Thoracic aorta (tissue), 2 donors: ENCODE measurements at places on chromosomes 13 and 19.
A peak's percentile ranks its signal among the peaks of the same experiment; 100 is the strongest.

DNA sequence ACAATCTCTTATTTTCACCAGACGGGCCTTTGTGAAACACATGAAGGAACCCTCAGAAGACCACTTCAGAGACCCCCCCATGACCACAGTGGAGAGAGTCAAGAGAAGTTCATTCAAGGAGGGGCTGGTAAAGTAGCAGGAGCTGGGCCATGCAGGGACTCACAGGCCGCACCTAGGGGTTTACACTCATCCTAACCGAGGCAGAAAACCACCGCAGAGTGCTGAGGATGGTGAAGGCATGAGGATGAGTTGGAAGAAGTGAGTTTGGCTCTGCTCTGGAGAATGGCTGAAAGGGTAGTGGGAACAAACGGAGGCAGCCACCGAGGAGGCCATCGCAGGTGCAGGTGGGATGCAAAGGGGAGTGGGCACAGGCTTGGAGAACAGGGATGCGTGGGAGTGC, 1046.9 kb downstream of the UQCRFS1 start:
- no peaks in the 10 kb centered on the region for H3K4me1 ChIP-seq
- H3K27ac ChIP-seq, result no peak overlapping the region
- H3K27me3 ChIP-seq, result no peaks in the 10 kb centered on the region
- H3K4me3 ChIP-seq, result no peak overlapping the region
- DNase-seq, result no peak

DNA sequence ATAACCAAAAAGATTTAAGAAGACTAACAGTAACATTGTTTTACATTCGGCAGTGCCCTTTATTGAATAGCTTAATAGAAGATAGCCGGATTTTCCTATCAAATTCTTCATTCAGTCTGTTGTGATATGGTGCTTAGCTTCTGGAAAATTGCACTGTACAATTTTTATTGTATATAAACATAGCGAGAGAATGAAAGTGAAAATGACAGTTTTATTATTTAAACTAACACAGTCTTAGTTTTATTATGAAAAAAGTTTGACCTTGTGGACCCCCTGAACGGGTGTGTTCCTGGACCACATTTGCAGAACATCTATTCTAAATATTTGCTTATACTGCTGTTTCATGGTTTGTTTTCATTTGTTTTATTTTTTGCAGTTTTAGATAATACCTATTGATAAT, 8.6 kb downstream of the ITM2B start:
- H3K36me3 ChIP-seq, result no peaks in the 10 kb centered on the region
- no peak overlapping the region for H3K4me3 ChIP-seq
- no peaks in the 10 kb centered on the region for H3K27me3 ChIP-seq
- H3K4me1 ChIP-seq, result peaks cover 61% of the 10 kb centered on the region
- H3K27ac ChIP-seq, result no peak overlapping the region

DNA sequence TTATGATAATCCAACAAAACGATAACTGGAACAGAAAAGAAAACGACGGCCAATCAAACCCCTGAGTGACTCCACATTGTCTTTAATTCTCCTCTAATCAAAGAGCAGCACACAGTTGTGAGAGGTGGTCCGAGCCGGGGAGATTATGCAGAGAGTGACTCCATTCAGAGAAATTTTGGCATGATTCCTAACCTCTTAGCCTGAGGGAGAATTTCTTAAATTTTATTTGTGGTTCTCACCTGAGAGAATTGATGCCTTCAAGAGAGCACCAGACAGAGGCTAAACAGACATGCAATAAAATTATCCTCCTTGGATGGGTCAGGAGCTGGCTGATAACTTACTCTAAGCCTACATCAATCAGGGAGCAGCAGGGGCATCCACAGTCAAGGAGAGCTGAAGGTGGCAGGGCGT, 310.0 kb upstream of the KLF12 start:
- no peak for DNase-seq
- no peak overlapping the region for H3K27ac ChIP-seq
- no peak overlapping the region for H3K4me3 ChIP-seq
- H3K36me3 ChIP-seq, result no peaks in the 10 kb centered on the region
- no peaks in the 10 kb centered on the region for H3K27me3 ChIP-seq

- H3K4me1 ChIP-seq, result no peaks in the 10 kb centered on the region
- no peak for DNase-seq
- no peak overlapping the region for H3K4me3 ChIP-seq
- no peaks in the 10 kb centered on the region for H3K27me3 ChIP-seq
- no peaks in the 10 kb centered on the region for H3K36me3 ChIP-seq
Measured at GRCh38 chr19:33831825-33832224, 35.2 kb downstream of the KCTD15 start.

DNA sequence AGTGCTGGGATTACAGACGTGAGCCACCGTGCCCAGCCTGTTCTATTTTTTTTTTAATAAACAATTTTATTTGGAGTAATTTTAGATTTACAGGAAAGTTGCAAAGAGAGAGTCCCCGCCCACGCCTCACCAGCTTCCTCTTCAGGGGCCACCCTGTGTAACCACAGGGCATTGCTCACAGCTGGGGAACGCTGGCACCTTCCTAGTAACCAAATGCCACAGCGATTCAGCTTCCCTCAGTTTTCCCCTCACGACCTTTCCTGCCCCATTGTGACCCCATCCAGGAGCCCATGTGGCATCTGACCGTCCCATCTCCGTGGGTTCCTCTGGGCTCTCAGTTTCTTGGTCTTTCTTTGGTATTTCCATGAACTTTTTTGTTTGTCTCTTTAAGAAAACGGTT, 83.9 kb downstream of the GNG7 start:
- H3K4me3 ChIP-seq, result no peak overlapping the region
- peak overlapping the region; percentile 45 for H3K27ac ChIP-seq
- DNase-seq, result no peak
- H3K4me1 ChIP-seq, result no peaks in the 10 kb centered on the region

- no peak overlapping the region for H3K4me3 ChIP-seq
- no peaks in the 10 kb centered on the region for H3K4me1 ChIP-seq
- no peaks in the 10 kb centered on the region for H3K36me3 ChIP-seq
- no peak overlapping the region for H3K27ac ChIP-seq
Measured at GRCh38 chr13:53494406-53494805, 465.8 kb downstream of the OLFM4 start.

GRCh38 chr13:51475727-51476501, 23.1 kb upstream of the INTS6 start:
- DNase-seq, result no peak
- no peaks in the 10 kb centered on the region for H3K36me3 ChIP-seq
- H3K27ac ChIP-seq, result no peak overlapping the region
- no peak overlapping the region for H3K4me3 ChIP-seq
- H3K4me1 ChIP-seq, result no peaks in the 10 kb centered on the region

GRCh38 chr13:60112771-60113170, 51.0 kb downstream of the DIAPH3 start:
- H3K27ac ChIP-seq, result no peak overlapping the region
- DNase-seq, result no peak
- no peaks in the 10 kb centered on the region for H3K4me1 ChIP-seq

- no peak for DNase-seq
- H3K27me3 ChIP-seq, result no peaks in the 10 kb centered on the region
- H3K36me3 ChIP-seq, result peaks cover 5% of the 10 kb centered on the region
- peaks cover 18% of the 10 kb centered on the region for H3K4me1 ChIP-seq
Measured at GRCh38 chr19:12695514-12695913, 917 bp downstream of the FBXW9 start.

DNA sequence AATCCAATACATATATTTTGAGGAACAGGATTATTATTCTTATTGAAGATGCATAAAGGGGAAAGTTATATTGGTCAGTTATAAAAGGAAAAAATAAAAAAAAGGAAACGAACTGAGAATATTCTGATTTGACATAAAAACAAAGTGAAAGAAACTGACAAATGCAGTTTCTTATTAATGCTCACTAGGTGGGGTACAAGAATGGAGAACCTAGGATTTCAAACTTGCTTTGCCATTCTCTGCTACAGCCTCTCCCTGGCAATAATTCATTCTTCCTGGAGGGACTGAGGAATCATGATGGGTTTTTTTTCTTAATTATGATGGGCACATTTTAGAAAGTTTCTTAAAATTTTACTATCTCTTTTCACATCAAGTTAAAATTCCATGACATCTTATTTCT, 154.9 kb downstream of the PCDH9 start:
- H3K4me1 ChIP-seq, result peaks cover 6% of the 10 kb centered on the region
- no peaks in the 10 kb centered on the region for H3K27me3 ChIP-seq
- no peaks in the 10 kb centered on the region for H3K36me3 ChIP-seq
- no peak for DNase-seq
- no peak overlapping the region for H3K27ac ChIP-seq
- peak overlapping the region; percentile 27 for H3K4me3 ChIP-seq

GRCh38 chr19:48836089-48837017, at the start of gene HSD17B14:
Gene HSD17B14, minus strand, starts transcription at chr19:48836491. Its CDS starts 80 bp downstream, at chr19:48836411.
- DNase-seq, result no peak
- H3K36me3 ChIP-seq, result peaks cover 2% of the 10 kb centered on the region
- peak within 1 kb of the TSS; percentile 84 for H3K4me3 ChIP-seq
- H3K4me1 ChIP-seq, result peaks cover 8% of the 10 kb centered on the region
- H3K27ac ChIP-seq, result peak within 1 kb of the TSS; percentile 78
- no peaks in the 10 kb centered on the region for H3K27me3 ChIP-seq

DNA sequence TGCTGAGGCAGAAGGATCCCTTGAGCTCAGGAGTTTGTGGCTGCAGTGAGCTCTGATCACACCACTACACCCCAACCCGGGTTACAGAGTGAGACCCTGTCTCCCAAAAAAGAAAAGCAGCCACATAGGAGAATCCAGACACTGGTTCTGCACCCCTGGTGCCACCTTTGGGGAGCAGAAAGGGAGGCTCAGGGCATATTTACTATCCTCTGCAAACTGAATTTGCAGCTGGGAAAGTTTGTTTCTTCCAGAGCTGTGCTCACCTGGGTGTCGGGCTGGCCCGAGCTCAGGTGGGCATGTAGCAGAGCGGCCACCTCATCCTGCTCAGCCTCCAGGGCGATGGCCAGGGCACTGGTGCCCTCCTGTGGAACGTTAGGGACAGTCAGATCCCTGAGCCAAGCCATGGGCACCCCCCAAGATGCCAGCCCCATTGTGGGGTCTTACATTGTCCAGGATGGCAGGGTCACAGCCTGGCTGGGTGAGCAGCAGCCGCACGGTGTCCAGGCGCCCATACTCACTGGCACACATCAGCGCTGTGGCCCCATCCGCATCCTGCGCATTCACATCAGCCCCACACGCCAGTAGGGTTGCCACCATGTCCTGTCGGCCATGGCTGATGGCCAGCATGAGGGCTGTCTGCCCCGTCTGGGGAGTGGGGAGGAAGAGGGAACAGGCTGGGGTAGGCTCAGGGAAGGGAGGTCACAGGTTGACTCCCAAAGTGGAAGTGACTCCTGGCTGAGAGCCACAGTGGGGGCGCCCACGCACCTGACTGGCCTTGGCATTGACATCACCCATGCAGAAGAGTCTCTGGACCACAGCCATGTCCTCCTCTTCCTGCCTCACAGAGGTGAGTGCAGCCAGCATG, 3.1 kb downstream of the RPS28 start:
- DNase-seq, result no peak
- peaks cover 13% of the 10 kb centered on the region for H3K36me3 ChIP-seq
- no peak overlapping the region for H3K27ac ChIP-seq
- peaks cover 22% of the 10 kb centered on the region for H3K4me1 ChIP-seq
- H3K27me3 ChIP-seq, result no peaks in the 10 kb centered on the region

GRCh38 chr19:18453269-18454024, 15.5 kb upstream of the ISYNA1 start:
- H3K4me1 ChIP-seq, result peaks cover 27% of the 10 kb centered on the region
- no peaks in the 10 kb centered on the region for H3K27me3 ChIP-seq
- DNase-seq, result no peak
- peaks cover 40% of the 10 kb centered on the region for H3K36me3 ChIP-seq
- no peak overlapping the region for H3K27ac ChIP-seq

GRCh38 chr19:15919243-15919642, 15.1 kb downstream of the CYP4F11 start:
- no peaks in the 10 kb centered on the region for H3K27me3 ChIP-seq
- H3K27ac ChIP-seq, result no peak overlapping the region
- peaks cover 2% of the 10 kb centered on the region for H3K36me3 ChIP-seq
- no peak overlapping the region for H3K4me3 ChIP-seq
- DNase-seq, result no peak
- no peaks in the 10 kb centered on the region for H3K4me1 ChIP-seq

DNA sequence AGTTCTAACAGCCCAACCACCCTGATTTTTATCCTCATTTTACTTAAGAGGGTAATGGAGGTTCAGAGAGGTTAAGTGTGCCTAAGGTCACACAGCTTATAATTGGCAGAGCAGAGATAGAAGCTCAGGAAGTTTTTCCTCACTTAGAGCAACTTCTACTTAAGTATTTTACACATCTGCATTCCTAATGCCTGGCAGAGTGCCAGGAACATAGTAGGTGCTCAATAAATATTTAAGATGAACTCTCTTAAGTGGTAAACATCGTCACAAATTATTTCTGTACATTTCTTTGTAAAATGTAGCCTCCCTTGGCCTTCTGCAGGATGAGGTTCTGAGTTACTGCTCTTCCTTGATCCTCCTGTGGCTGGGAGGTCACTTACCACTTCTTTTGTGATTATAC, 14.7 kb downstream of the FARP1 start:
- H3K27ac ChIP-seq, result no peak overlapping the region
- no peak overlapping the region for H3K4me3 ChIP-seq
- no peaks in the 10 kb centered on the region for H3K4me1 ChIP-seq
- DNase-seq, result no peak
- no peaks in the 10 kb centered on the region for H3K27me3 ChIP-seq

DNA sequence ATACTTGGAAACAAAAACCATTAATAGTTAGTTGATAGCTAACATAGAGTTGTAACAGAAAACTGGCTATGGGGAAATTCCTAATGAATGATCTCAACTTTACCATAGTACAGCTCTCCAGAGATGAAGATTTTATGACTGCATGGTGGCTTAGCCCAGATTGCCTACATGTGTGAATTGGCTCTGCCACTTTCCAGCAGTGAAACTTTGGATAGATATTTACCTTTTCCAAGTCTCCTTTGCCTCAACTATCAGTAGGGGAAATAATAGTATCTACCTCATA, 161.1 kb downstream of the LACC1 start:
- no peaks in the 10 kb centered on the region for H3K36me3 ChIP-seq
- DNase-seq, result no peak
- H3K27ac ChIP-seq, result no peak overlapping the region
- H3K4me3 ChIP-seq, result no peak overlapping the region
- H3K27me3 ChIP-seq, result no peaks in the 10 kb centered on the region

- H3K4me3 ChIP-seq, result no peak overlapping the region
- H3K4me1 ChIP-seq, result no peaks in the 10 kb centered on the region
- no peaks in the 10 kb centered on the region for H3K36me3 ChIP-seq
- DNase-seq, result no peak
- H3K27ac ChIP-seq, result no peak overlapping the region
Measured at GRCh38 chr13:48901781-48902180, 73.9 kb upstream of the FNDC3A start.

DNA sequence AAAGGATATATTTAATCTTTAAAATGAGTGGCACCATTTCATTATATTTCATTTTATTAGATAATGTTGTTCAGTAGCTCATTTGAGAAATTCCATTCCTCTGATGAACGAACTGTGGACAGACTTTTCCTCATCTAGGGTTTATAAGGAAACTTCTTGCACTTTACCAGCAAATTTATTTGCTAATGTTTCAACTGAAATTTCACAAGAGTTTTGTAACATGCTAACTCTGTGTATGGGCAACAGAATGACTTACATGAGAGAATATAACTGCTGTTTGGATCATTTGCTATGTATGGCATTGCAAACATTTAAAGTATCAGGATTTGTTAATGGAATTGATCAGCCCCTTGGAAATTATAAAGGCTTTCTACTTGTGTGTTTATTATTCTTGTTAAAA, 3.7 kb upstream of the IRS2 start:
- H3K4me1 ChIP-seq, result peaks cover 18% of the 10 kb centered on the region
- no peak overlapping the region for H3K4me3 ChIP-seq
- DNase-seq, result no peak
- H3K27me3 ChIP-seq, result no peaks in the 10 kb centered on the region

GRCh38 chr13:23741879-23742510, 147.2 kb downstream of the MIPEP start:
- H3K4me3 ChIP-seq, result no peak overlapping the region
- H3K27ac ChIP-seq, result no peak overlapping the region
- no peak for DNase-seq
- no peaks in the 10 kb centered on the region for H3K4me1 ChIP-seq
- no peaks in the 10 kb centered on the region for H3K36me3 ChIP-seq
